ENCODE measurements at places on chromosomes 3 and 15.

GRCh38 chr3:128505771-128506170 is 12.8 kb upstream of the GATA2 start:
- no peak for DNase-seq

GRCh38 chr3:567488-568185 is 371.1 kb downstream of the CHL1 start:
- DNase-seq = no peak

GRCh38 chr3:66463730-66464511 is 36.9 kb downstream of the LRIG1 start:
- no peak for DNase-seq

GRCh38 chr3:38022896-38023709 is 6.3 kb downstream of the PLCD1 start:
- no peak for DNase-seq

DNA sequence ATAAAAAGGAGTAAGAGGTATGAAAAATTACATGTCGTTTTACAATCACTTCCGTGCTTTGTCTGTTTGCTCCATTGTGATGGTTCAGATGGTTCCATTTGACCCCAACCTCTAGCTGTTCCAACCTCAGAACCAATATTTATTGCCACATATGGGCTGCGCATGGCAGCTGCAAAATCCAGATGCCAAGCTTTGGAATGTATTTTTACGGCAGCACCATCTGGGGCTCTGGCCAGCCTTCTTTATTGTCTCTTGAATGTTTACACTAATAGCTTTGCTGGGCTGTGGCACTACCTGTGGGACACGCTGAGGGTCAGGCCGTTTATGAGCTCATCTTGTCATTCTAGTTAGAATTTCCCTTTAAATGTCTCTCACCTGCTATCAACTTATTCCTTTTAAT is 219.8 kb downstream of the ROBO2 start:
- DNase-seq = no peak

DNA sequence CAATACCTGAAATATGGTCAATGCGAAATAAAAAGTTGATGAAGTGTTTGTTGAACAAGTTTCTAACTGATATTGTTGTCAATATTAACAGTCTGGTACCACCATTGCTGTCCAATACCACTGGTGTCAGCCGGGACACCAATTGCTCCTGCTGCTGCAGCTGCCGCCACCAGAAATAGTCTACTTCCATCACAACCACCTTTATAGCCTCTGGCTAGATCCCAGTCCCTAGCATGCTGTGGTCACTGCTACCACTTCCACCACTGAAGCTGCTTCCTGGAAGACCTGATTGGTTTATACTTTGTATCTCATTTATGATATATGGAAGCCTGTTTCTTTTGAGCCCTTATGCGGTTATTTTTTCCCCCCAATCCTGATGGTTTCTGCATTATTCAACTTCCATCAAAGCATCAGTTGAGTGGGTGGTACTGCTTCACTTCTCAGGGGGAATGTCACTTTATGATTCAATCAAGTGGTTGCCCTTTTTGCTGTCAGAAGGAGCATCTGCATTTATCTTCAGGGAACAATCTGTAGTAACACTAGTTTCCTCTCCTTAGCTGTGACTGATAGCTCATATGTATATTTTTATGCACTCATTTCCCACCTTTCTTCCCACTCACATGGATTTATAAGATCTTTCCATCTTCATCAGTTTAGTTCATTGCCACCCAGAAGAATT is 11.7 kb downstream of the LNP1 start:
- DNase-seq = no peak

GRCh38 chr15:73326157-73326556 is 42.6 kb downstream of the HCN4 start:
- no peak for DNase-seq

DNA sequence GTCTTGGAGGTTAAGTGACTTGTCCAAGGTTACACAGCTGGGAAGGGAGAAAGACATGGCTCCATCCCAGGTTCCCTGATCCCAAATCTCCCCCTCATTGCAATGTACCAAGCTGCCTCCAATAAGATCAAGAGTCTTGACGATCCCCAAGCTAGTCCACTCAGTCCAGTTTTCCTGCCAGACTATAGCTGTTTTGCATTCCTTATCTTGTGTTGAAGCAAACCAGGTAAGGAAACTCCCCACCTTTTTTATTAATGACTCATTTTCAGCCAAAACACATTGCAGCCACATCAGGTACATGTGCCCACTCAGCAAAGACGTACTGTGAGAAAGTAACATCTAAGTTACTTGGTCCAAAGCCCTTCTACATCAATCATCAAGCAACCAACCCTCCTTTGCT is 41.9 kb downstream of the LIPC start:
- DNase-seq = no peak

DNA sequence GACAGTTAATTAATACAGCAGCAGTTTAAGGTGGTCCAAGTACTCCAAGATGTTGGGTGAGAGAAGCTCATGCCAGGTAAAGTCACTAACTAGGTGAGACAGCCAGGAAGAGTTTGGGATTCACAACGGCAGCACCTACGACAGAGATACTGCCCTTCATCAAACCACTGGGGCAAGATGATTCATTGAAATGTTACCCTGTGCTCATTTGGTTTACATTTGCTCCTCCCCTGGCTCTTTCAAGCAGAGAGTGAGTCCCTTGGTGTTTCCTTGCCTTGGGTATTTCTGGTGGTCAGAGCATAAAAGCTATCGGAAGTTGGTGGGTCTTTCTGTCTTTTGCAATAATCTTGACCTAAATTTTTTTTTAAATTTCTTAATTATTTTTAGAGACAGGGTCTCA is 19.9 kb upstream of the PDE8A start:
- DNase-seq = no peak

DNA sequence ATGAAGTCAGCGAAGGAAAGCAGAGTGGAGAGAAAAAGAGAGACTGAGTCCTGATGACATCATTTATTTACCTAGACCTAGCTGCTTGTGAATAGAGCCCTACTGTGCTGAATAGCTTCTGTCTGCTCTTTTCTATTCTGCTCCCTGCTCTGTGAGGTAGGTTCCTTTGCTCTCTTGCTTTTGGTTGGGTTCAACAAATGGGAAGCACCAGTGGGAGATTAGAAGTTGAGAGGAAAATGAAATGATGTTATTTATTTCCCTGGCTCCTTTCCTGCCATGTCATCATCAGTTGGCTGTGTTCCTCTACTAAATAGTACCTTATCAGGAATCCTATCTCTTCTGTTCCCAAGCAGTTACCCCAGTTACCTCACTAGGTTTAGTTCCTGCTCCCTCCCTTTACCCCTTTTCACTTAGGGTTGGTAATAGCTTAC is 23.5 kb downstream of the DTWD1 start:
- peak; percentile 21 for DNase-seq

DNA sequence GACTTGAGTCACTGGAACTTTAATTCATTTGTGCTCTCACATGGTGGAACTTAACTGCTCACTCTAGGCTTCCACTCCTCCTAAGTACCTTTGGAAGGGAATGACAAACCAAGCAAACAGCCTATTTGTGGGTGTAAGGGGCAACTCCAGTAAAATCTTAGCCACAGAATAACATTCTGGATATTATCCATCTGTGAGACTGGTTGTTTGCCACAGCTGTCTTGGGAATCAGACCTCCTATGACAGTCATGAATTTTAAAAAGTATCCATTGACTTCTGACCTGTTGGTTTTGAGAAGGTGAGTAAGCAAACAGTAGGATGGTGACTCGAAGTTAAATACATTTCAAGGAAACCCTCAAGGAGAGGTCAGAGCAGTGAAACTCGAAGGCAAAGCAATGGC is 147.3 kb upstream of the CDIN1 start:
- no peak for DNase-seq

DNA sequence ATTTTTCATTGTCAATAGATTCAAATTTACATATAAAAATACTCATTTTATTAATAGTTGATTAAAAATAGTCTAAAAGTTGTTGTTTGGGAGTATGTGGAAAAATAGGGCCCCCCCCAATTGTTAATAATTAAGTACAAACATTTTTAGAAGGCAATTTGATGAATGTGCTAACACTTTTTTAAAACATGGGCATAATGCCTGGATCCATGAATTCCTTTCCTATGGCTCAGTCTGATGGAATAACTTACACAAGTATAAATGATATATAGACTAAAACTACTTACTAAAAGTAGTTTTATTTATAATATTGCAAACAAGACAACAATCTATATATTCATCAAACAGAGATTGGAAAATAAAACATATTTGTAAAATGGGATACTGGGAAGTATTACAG is 247.2 kb upstream of the LRRN1 start:
- no peak for DNase-seq

DNA sequence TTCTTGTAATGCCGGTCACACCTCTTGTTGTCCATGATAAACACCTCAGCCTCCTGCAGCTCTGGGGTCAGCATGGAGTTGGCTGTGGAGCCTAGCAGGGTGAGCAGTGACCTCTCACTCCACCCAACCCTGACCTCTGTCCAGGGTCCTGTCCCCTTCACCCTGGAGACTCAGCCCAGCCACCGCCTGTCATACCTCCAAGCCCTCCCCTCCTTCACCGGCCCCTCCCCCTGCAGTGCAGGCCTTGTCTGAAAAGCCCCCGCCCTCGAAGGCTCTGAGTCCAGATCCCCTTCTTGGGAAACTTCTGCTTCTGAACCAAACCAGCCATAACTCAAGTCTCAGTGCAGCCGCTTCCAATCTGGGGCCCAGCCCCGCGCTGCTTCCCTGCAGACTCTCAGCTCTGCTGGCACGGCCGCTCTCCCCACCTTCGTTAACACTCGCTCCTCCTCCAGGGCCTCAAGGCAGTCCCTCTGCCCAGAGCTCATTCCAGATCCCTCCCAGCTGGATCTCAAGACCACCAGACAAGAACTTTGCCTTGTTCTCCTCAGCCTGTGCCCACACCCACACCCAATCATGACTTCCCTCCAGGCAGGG is 25.4 kb upstream of the PRSS50 start:
- DNase-seq = no peak

DNA sequence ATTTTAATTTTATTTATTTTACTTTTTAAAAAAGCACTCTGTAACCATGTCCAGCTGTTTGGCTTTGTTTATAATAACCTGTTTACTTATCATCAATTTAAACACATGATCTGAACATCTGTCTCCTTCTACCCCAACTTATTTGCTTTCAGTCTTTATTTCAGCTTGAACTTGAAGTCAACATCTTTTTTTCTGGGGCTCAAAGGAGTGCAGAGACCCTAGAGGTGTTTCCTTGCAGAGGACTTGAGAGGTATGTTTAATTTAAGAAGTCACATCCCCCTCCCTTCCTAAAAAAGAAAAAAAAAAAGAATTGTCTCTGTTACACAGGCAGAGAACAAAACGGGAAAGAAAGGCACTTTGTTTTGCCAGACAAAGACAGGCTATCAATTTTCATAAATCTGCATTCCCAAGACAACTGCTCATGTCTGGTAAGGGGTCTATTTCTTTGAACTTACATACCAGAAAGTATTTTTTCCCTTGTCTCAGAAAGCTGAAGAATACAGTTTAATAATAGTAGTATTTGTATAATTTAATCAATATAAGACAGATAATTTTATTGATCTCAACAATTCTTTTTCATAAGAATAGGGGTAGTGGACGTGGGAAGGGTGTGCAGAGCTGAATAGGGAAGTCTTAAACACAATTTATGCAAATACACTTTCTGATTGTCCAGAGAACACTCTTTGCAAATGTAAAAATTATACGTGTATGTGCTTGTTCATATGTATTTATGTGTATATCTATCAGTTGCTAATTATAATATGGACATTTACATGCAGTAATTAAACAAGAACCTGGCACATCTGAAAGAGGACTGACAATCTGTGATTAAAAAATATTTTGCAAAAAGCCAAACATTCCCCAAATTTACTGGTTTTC is 109.7 kb upstream of the PDZRN3 start:
- no peak for DNase-seq

GRCh38 chr15:39565851-39566250 is 15.0 kb upstream of the THBS1 start:
- DNase-seq = no peak

- DNase-seq = peak; percentile 33
Observed at GRCh38 chr15:37783290-37783689, 151.2 kb upstream of the TMCO5A start.

GRCh38 chr3:196227629-196228493 is 11.5 kb downstream of the SLC51A start:
- peak; percentile 36 for DNase-seq

GRCh38 chr3:168806871-168807270 is 711.1 kb upstream of the GOLIM4 start:
- DNase-seq = no peak

GRCh38 chr15:50355619-50355905 is 564 bp upstream of the GABPB1 start:
- DNase-seq = no peak

- DNase-seq = no peak
Observed at GRCh38 chr3:66073464-66074141, 34.9 kb upstream of the MAGI1 start.

DNA sequence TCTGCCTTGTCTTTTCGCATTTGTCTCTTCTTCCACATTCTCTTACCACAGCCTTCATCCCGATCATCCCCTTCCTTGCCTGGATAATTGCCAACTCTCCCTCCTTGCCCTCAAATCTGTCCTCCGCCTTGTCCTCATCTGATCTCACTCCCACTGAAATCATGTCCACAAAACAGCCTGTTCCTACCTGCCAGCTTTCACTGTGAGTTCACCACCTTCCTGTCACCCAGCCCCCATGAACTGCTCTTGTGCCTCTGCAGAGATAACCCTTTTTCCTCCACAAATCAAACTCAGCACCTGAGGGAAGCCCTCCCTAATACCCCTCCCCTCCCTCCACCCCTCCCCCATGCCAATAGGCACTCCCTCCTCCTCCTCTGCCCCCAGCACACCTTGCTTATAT is 4.8 kb upstream of the ADCY5 start:
- DNase-seq = no peak

DNA sequence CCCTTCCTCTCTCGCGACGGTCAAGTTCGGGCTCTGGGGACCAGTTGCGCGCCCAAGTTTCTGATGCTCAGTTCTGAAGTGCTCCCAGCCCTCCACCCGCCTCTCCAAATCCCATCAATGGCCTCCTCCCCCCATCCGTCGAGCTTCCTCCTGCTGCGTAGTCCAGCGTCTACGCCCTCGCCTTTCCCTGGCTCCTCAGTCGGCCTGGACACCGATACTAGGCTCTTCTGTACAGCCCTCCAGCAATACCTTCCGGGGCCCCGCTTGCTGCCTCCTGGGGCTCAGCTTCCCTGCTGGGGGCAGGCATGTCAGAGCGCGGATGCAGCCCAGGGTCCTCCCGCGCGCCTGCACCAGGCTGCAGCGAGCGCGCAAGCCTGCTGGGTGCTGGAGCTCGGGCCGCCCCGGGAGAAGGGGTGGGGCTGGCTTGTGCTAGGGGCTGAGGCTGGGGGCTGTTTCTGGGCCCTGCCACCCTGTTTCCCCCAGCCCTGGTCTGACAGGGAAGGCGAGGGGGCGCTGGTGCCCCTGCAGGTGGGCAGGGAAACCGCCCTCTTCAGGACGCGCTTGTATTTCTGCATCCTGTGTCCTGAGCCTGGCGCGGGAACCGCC is 353.3 kb upstream of the SUCLG2 start:
- DNase-seq = peak; percentile 71

- DNase-seq = no peak
Observed at GRCh38 chr3:112355307-112355687, 22.3 kb downstream of the CD200 start.

Data from GM23338 (cell line).